Naive thymus-derived CD8-positive, alpha-beta T cell (primary cell): ENCODE measurements at places on chromosomes 3 and 15. TPM values are rescaled to one million over a fixed set of nuclear protein-coding genes. Genes with fewer than 3 reads are reported as not detected.

Gene CCR3
- polyA plus RNA-seq, result not detected

Gene ATP13A4
- polyA plus RNA-seq, result 0.53 TPM

Gene SPINK8
- not detected for polyA plus RNA-seq

Gene SMC4
- polyA plus RNA-seq, result 32.9 TPM

DNA sequence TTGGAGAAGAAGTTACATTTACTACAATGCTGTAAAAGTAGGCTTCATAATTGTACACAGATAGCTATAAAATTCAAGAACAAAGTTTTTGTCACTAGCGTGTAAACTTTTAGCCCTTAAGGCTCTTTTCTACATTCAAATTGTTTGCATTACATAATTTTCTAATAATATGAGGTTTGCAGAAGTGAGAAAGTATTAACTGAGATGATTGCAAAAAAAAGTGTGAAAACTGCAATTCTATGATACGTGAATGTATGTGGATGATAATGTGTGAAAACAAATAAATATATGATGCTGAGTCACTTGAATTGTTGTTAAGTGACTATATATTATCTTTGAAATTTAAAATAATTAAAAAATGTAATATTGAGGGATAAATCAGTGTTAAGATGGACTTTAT, 557.5 kb downstream of the NAALADL2 start:
- DNase-seq, result no peak
